ENCODE measurements at places on chromosomes 4 and X. TPM values are rescaled to one million over a fixed set of nuclear protein-coding genes. Genes with fewer than 3 reads are reported as not detected.

- H3K36me3 ChIP-seq: no peaks in the 10 kb centered on the region
- H3K27me3 ChIP-seq: peaks cover 42% of the 10 kb centered on the region
- H3K4me1 ChIP-seq: peaks cover 10% of the 10 kb centered on the region
- H3K27ac ChIP-seq: peak overlapping the region; percentile 84
Observed at GRCh38 chrX:40098264-40099054, 701 bp upstream of the BCOR start.

DNA sequence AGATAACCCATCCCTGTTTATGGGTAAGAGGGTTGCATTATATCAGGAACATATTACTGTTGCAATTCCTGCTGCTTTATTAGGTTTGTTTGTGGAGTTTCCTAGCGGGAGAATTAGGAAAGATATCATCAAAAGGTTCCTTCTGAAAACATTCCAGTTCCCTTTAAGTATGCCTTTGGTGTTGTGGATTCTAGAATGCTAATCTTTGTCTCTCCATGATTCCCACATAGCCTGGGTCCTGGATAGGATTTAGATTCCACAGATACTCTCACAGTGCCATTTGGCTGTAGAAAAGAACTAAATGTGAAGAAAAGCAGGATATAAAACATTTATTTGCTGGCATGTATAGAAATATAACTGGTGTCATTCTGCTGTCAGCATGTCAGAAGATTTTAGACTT, 338.7 kb downstream of the PCDH18 start:
- no peak for DNase-seq
- H3K27ac ChIP-seq: no peak overlapping the region
- no peak overlapping the region for H3K4me3 ChIP-seq
- H3K36me3 ChIP-seq: no peaks in the 10 kb centered on the region

DNA sequence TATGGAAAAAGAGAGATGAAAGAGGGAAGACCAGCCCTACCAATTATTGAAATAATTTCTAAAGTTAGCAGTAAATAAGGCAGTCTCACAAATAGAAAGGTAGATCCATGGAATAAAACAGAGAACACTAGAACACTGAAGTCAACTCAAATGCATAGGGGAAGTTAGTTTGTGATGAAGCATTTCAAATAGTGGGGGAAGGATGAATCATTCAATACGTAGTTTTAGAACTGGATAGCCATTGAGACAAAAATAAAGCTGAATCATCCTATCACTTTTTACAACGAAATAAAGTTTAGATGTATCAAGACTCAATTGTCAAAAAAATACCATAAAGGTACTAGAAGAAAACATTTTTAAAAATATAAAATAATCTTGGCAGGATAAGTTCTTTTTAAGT, 143.2 kb upstream of the DGKK start:
- no peak overlapping the region for H3K4me3 ChIP-seq
- H3K36me3 ChIP-seq: no peaks in the 10 kb centered on the region
- H3K27ac ChIP-seq: no peak overlapping the region
- no peaks in the 10 kb centered on the region for H3K4me1 ChIP-seq
- no peak for DNase-seq

SLC38A5 gene
- 18.1 TPM for total RNA-seq

GRCh38 chrX:21837056-21837455, 2.4 kb upstream of the MBTPS2 start:
- no peak overlapping the region for H3K4me3 ChIP-seq
- no peak overlapping the region for H3K27ac ChIP-seq
- no peaks in the 10 kb centered on the region for H3K36me3 ChIP-seq
- H3K4me1 ChIP-seq: no peaks in the 10 kb centered on the region
- no peak for DNase-seq

DNA sequence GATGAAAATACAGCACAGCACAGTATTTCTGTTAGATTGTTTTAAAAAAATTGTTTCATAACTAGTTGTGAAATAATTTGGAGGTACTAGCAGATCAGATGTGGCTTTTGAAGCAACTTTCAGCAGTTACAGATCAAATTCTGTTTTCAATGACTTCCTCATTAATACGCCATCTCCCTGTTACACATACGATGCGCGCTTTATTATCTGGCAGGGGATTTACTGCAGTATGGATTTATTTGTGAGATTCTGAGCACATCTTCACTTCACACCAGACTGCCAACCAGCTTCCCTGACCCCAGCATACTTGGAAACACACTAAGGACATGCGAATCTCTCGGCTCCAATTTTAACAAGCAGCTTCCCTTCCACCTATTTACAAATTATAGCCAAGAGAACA, 235.5 kb upstream of the DIAPH2 start:
- H3K27me3 ChIP-seq: no peaks in the 10 kb centered on the region
- no peaks in the 10 kb centered on the region for H3K36me3 ChIP-seq
- no peaks in the 10 kb centered on the region for H3K4me1 ChIP-seq
- no peak for DNase-seq

USP51 gene
- 3.2 TPM for total RNA-seq

GRCh38 chr4:87141428-87141827, 79.0 kb downstream of the KLHL8 start:
- H3K4me1 ChIP-seq: peaks cover 6% of the 10 kb centered on the region
- H3K27me3 ChIP-seq: no peaks in the 10 kb centered on the region

TRIM61 gene
- total RNA-seq: 0.44 TPM

SUV39H1 gene
- total RNA-seq: 7.3 TPM

GRCh38 chrX:17697191-17697590, 40.1 kb upstream of the SCML1 start:
- no peaks in the 10 kb centered on the region for H3K27me3 ChIP-seq
- no peak for DNase-seq
- H3K4me1 ChIP-seq: no peaks in the 10 kb centered on the region
- H3K27ac ChIP-seq: no peak overlapping the region

- H3K27me3 ChIP-seq: no peaks in the 10 kb centered on the region
- no peak overlapping the region for H3K27ac ChIP-seq
- H3K4me1 ChIP-seq: no peaks in the 10 kb centered on the region
Observed at GRCh38 chr4:16169490-16169889, 56.8 kb downstream of the TAPT1 start.

DNA sequence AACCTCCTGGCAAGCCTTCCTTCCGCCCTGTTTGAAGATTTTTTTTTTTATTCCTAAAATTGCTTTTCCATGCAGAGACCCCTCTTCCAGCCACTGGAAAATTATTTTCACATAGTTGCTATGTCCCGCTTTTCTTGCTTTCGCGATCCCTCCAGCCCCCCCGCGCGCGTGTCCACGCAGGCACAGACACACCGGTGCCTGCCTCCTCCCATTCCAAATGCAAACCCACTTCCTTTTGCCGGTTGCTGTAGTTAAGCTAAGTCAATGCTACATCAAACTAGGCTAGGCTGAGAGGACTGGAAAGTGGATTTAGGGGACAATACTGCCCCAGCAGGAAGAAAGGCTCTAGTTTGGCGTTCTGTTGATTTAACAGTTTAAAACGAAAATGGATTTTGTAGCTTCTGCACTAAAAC, 111.0 kb downstream of the DHX15 start:
- peaks cover 35% of the 10 kb centered on the region for H3K4me1 ChIP-seq
- H3K27me3 ChIP-seq: no peaks in the 10 kb centered on the region
- no peaks in the 10 kb centered on the region for H3K36me3 ChIP-seq
- no peak overlapping the region for H3K27ac ChIP-seq

DNA sequence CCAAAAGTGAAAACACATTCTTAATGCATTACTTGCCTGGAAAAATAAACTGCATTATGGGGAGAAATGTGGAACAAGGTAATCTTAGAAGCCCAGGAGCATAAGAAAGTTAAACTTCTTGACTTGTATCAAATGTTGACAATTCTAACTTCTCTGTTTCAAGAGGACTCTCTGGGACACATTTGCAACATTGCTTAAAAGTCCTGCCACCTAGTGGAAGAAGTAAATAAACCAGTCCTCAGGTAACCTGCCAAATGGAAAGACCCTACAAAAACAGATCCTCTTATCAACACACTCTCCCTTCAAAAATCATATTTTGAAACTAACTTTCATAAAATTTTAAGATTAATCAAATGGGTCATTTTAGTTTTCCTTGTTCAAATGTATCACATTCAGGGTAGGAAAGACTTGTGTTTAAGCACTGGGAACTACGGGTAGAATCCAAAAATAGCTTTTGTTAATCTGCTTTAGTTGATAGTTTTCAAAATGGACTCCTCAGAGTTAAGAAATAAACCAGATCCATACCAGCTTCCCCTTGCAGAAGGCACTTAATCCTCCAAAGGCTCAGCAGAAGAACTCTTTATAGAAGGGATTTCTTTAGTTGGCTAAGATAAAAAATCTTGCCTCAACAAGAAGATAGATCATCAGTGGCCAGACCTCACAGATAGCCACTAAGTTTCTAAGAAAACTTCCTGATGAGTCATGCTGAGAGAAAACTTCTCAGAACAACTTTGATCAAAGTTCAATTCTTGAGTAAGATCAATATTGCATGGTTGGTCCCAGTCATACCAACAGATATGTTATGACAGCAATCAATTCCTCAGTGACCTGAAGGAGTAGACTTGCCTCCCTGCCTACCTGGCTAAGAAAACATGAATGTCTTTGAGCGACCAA, 141.7 kb downstream of the HHIP start:
- no peak overlapping the region for H3K4me3 ChIP-seq
- no peaks in the 10 kb centered on the region for H3K4me1 ChIP-seq
- H3K27ac ChIP-seq: no peak overlapping the region
- no peak for DNase-seq

GUCY1A1 gene
- total RNA-seq: 59.9 TPM

DNA sequence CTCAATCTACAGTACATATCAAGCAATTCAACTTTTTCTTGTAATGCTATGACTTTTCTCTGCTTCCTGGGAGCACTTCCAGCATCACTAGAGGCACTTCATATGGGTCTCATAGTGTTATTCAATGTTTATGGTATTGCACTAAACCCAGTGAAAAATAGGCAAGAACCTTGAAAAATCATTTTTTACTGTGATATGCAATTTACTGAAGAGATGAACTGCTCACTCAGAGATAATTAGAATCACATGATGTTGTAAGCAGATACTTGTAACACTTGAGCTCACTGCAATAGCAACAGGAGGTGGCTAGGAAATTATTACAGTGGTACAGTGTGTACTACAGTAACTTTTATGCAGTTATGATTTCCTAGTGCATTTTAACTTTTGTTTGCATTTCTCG, 93.3 kb downstream of the RASGEF1B start:
- no peaks in the 10 kb centered on the region for H3K4me1 ChIP-seq
- no peak for DNase-seq
- H3K27ac ChIP-seq: no peak overlapping the region
- no peaks in the 10 kb centered on the region for H3K27me3 ChIP-seq
- no peaks in the 10 kb centered on the region for H3K36me3 ChIP-seq

GRCh38 chr4:123706973-123707372, 310.4 kb downstream of the SPRY1 start:
- H3K36me3 ChIP-seq: no peaks in the 10 kb centered on the region
- no peak overlapping the region for H3K4me3 ChIP-seq
- no peaks in the 10 kb centered on the region for H3K27me3 ChIP-seq
- no peaks in the 10 kb centered on the region for H3K4me1 ChIP-seq
- no peak overlapping the region for H3K27ac ChIP-seq

HTN1 gene
- not detected for total RNA-seq

- peaks cover 12% of the 10 kb centered on the region for H3K27me3 ChIP-seq
- H3K27ac ChIP-seq: no peak overlapping the region
- no peaks in the 10 kb centered on the region for H3K36me3 ChIP-seq
- no peaks in the 10 kb centered on the region for H3K4me1 ChIP-seq
Observed at GRCh38 chrX:153869473-153870287, 16.3 kb downstream of the L1CAM start.

DNA sequence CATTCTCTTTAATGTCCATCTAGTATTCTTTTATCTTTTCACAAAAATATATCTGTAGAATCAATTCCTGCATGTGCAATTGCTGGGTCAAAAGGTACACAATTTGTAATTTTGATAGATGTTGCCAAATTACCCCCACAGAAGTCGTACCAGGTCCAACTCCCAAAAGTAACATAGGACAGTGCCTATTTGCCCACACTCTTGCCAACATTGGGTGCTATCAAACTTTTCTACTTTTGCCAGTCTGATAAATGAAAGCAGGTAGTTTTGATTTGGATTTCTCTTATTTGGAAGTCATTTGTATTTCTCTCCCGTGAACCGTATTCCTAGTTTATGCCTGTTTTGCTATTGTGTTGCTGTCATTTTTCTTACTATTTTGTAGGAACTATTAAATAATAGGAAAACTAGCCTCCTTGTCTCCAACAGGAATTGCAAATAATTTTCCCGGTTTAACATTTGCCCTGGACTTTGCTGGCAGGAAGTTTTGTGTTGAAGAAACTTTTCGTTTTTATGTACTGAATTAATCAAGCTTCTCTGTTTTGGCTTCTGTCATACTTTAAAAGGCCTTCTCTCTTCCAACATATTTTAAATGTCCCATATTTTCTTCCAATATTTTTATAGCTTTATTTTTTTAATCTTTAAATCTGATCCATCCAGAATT, 33.1 kb downstream of the ZNF275 start:
- H3K4me3 ChIP-seq: no peak overlapping the region
- no peak for DNase-seq
- H3K4me1 ChIP-seq: no peaks in the 10 kb centered on the region
- H3K36me3 ChIP-seq: no peaks in the 10 kb centered on the region

GRCh38 chrX:24242649-24243175, 71.2 kb downstream of the SUPT20HL2 start:
- peak; percentile 37 for DNase-seq
- no peak overlapping the region for H3K4me3 ChIP-seq
- H3K36me3 ChIP-seq: no peaks in the 10 kb centered on the region
- H3K4me1 ChIP-seq: no peaks in the 10 kb centered on the region
- no peak overlapping the region for H3K27ac ChIP-seq
- H3K27me3 ChIP-seq: no peaks in the 10 kb centered on the region

FMR1NB gene
- total RNA-seq: not detected

TMEM187 gene
- total RNA-seq: 2.1 TPM

DNA sequence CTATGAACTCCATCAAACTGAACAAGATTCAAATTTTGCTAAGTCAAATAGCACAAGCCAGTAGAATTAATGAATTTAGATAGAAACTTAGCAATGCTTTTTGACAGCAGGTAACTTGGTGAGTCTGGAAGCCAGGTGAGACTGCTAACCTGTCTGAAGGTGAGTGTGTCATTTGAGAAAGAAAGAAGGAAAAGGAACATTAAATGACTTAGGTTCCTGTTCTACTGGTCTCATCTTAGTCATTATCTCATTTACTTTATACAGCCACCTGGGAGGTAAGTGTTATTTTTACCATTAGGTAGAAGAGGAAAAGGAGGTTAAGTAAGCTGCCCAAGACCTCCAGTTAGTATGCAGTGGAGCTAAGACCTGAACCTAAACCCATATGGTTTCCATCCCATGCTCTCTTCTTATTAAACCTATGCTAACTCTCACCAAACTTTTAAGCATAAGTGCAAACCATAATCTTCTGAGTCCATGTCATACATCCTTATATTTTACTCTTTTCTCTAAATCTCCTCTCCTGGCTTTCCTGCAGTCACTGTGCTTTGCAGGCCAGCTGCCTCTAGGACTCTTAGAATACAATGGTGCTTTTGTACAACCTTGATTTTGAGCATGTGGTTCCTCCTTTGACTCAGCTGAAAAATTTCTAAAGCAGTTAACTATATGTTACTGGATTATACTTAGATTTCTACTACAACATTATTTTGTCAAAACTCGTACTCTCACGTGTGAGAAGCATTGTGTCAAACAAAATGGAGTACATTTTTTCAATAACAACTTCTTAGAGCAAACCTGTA, 68.5 kb downstream of the ATP10D start:
- no peaks in the 10 kb centered on the region for H3K27me3 ChIP-seq
- peaks cover 50% of the 10 kb centered on the region for H3K36me3 ChIP-seq
- no peak overlapping the region for H3K27ac ChIP-seq

GRCh38 chr4:1216869-1217294, 32.0 kb downstream of the CTBP1 start:
- H3K4me1 ChIP-seq: peaks cover 35% of the 10 kb centered on the region
- no peaks in the 10 kb centered on the region for H3K27me3 ChIP-seq
- peak; percentile 61 for DNase-seq
- no peak overlapping the region for H3K4me3 ChIP-seq
- H3K36me3 ChIP-seq: peaks cover 76% of the 10 kb centered on the region
- H3K27ac ChIP-seq: peak overlapping the region; percentile 36
